ENCODE measurements at places on chromosomes 2 and 18.

DNA sequence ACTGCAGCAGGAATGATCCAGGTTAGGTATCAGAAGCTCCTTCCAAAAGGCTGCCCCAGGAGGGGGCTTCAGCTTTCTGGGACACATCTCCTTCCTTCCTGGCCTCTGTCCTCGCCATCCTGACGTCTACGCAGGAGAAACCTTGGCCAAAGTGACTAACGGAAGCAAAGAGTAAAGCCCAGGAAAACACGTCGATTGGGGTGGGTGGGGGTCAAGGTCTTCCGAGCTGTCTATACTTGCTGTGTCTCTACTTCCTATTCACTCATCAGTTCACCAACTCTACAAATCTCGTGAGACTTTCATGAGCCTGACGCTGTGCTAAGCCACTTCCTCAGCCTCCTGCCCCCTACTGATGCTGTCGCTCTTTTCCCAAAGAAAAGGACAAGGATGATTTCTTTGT lies 212.6 kb downstream of the TNS1 start:
- no peak for DNase-seq

DNA sequence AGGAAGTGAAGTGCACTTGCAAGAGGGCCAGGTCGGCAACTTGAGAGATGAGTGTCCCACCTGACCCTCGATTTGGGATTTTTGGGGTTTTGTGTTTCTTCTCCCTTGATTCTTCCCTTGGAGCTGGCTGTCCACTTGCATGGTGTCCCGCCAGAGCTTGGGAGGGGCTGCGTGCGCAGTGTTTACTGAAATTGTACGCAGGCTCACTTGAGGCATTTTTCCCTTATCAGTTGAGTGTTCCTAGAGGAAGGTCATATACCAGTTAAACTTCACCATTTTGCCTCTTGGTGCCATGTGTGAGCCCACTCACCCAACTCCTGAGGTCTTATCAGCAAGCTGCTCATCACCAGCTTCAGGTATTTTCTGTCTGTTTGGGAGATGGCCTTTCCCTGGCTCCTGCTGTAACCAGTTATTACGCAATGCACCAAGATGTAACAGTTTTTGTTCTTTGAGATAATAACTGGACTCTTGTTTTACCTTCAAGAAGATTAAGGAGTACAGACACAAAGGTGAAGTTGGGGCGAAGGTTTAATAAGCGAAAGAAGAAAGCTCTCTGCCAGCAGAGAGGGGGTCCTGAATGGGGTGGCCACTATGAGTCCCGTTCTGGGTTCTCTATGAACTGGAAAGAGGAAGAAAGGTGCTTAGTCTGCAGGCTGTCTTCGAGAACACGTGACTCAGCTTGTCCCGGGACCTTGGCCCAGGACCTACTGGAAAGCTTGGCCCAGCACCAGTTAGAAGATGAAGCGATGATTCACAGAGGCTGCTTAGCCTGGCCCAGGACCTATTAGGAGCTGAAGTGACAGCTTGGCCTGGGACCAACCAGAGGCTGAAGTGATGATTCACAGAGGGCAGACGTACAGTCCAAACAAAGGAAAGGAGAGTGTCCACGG lies 21.5 kb upstream of the TXNL4A start:
- DNase-seq, result no peak

GRCh38 chr2:183063083-183063482 lies 15.5 kb upstream of the DUSP19 start:
- no peak for DNase-seq

DNA sequence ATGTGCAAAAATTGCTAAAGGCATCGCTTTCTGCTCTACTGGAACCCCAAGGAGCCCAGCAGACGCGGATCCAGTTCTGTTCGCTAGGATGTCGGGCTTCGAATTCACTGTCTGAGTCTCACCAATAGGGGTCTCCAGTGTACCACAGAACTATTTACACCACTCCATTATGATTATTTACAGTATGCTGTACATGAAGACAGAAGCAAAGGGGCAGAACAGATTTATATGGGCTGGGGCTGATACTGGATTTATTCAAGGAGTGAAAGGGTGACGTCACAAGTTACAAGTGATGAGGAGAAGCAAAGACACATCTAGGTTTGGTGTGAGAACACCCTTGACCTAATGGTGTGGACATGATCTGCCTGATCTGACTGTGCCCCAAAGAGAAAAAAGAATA lies 185.3 kb upstream of the ATP5MC3 start:
- DNase-seq, result no peak

DNA sequence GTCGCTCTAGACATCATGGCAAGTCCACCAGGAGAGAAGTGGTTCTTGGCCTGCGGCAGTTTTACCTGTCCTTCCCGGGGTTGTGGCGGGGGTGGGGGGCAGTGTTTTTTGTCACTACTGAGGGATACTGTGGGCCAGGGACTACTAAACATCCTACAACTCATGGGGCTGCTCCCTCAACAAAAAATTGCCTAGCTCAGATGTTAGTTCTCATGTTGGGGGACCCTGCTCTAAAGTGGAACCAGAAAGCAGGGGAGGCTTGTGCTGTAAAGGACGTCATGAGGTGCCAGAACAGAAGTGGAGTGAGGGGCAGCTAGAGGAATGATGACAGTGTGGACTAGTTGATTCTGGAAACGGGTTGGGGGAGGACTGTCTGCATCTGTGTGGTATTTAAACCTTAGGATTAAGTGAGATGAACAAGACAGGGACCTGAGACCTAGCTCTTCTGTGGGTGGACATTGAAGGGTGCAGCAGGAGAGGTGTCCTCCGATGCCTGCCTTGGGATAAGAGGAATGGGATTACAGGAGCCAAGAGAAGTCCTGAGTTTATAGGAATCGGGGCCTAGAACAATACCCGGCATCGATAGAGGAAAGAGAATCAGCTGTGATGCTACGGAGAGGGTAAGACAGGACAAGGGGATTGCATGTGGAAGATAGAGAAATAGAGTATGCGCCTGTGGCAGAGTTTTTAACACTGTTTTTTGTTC lies 2.7 kb downstream of the RPL31 start:
- DNase-seq, result no peak

GRCh38 chr2:221482666-221483455 lies 89.2 kb downstream of the EPHA4 start:
- DNase-seq, result no peak

GRCh38 chr2:164785457-164785856 lies 56.2 kb downstream of the COBLL1 start:
- DNase-seq, result no peak

GRCh38 chr18:61901323-61901986 lies 8.6 kb upstream of the RNF152 start:
- DNase-seq, result peak; percentile 68

DNA sequence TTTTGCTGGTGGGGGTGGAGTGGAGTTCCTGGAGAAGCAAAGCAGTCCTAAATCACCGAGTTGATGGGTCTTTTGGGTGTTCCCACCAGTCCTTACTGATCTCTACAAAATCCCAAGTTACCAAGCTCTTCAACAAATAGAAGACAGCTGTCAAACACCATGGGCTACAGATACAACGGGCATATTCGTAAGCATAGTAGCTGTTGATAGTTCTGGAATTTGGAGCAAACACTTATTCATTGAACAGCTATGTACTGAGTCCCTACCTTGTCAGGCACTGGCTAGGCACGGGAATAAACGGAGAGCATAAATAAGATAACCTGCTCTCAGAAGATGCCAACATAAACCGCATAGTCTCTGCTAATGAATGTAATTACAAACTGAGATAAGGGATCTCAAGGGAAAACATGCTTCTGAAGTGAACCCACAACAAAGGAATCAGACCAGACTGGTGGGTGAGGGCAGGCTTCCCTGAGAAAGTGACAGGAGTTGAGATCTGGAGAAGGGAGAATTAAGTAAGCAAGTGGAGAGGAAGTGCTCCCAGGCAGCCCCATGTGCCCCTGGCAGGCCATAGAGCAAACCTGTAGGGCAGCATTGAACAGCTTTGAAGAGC lies 947 bp upstream of the ANKRD44 start:
- DNase-seq, result no peak

GRCh38 chr2:214328941-214329340 lies 81.9 kb upstream of the VWC2L start:
- no peak for DNase-seq

DNA sequence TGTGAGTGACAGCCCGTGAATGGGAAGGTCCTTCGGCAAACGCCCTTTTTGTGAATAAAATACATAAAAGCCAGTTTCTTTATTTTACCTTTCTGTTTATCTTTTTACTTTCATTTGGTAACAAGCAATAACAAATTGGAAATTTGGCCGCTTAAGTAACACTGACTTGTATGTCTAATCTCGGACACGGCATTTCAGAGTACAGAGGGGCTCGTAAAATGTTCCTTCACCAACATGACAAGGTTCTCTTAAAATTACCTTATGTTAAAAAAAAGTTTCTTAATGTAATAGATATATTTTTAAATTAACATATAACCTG lies 558 bp upstream of the NEMP2 start:
- no peak for DNase-seq

DNA sequence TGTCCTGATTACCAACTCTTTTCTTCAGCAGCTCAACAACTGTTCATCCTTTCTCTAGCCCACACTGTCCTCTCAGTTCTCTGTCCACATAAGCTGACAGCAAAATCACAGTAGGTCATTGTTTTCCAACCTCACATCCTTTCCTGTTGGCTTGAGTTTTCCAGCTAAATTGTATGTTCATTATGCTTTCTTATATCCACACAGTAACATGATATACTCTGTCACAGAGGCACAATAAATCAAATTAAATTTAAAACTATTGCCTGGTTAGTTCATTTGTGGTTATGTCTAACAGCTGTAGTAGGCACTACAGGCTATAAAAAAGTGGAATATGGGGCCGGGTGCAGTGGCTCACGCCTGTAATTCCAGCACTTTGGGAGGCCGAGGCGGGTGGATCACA lies 179.9 kb downstream of the ETAA1 start:
- DNase-seq, result no peak

Measured in natural killer cell treated with Interleukin-12 subunit alpha and Interleukin-12 subunit beta and Interleukin-15 and Interleukin-18, amount 100 ng/mL, for 72 hours (primary cell).